ENCODE measurements at places on chromosomes 6 and 20.

- no peak for DNase-seq
Measured at GRCh38 chr20:46550461-46550860, at the start of gene OCSTAMP. TSS of gene OCSTAMP (minus strand) at chr20:46550654. CDS start at chr20:46550560, 94 bp downstream.

GRCh38 chr6:128606611-128607010, 86.2 kb upstream of the PTPRK start:
- DNase-seq = no peak

DNA sequence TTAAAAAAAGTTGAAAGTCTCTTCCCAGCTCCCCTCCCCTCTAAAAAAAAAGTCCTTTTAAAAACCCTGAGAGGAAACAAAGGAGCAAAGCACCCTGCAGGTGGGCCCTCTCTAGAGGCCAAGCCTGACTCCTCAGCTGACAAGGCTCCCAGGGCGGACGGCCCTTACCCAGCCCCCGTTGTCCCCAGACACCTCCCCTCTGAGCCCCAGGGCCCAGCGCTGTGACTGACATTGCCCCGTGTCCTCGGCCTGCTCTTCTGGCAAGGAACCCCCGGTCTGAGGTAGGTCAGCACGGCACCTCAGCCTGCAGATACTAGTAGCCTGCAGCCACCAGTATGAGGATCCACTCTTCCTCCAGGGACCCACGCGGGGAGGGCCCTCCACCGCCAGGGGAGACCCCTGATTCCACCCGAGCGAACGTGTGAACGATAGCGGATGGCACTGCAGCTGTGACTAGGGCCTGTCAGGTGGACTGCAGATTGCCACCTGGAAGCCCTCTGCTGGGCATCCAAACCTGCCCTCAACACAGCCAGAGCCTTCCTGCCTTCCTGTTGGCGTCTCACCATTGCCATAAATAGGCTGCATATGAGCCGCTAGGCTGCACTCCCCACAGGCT, 34.2 kb downstream of the FOXC1 start:
- DNase-seq = no peak

GRCh38 chr6:73525546-73526330, 4.9 kb upstream of the EEF1A1 start:
- DNase-seq = no peak

- DNase-seq = no peak
Measured at GRCh38 chr20:48220033-48220633, 434.9 kb upstream of the SULF2 start.

DNA sequence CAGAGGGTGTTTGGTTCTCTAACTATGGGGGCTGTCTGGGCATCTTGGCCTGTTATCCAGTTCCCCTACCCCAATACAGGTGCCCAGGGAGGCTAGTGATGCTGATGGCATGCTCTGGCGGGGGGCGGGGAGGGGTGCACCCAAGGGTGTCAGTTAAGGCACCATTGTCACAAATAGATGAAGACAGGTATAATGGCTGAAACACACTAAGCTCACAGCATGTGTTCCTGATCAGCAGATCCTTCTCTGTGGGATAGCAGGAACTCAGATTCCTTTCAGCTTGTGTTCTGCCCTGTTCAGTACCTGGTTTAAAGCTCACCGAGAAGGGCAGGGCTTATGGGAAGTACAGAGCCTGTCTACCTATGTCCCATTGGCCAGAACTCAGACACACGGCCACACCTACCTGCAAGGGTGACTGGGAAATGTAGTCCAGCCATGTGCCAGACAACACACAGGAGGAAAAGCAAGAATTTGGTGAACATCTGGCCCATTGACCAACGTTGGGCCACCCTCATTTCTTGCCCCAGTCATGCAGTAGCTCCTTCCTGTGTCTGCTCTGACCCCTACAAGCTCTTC, 3.4 kb upstream of the RSPO4 start:
- no peak for DNase-seq

Data from stimulated activated CD4-positive, alpha-beta T cell treated with anti-CD3 and anti-CD28 coated beads, Interleukin-1b, Interleukin-23, amount 100 ng/mL, for 1 hour (primary cell).